NCI-H2081 treated with DMSO at 0.1 percent for 48 hours (cell line): ENCODE measurements at places on chromosomes 4 and X.

GRCh38 chr4:101019941-101020401 is 327.4 kb downstream of the PPP3CA start:
- no peak for DNase-seq

- DNase-seq: no peak
Measured at GRCh38 chr4:70903291-70903603, 1.1 kb downstream of the MOB1B start.

GRCh38 chr4:4670869-4671268 is 129.0 kb upstream of the STX18 start:
- DNase-seq: no peak

DNA sequence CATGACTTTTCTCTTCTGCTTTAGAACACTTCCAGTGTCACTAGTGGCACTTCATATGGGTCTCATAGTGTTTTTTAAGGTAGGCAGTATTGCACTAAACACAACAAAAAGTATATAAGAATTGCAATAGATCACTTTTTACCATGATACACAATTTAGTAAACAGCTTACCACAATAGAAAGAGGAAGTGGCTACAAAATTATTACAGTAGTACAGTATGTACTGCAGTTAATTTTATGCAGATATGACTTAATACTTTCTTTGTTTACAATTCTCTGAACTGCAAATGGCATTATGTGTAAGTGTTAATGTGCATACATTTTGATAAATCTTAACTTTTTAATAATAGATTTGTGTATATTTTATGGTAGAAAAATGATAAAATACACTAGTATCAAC is 157.3 kb downstream of the RRAGB start:
- DNase-seq: no peak

GRCh38 chr4:8665406-8666360 is 73.1 kb downstream of the CPZ start:
- no peak for DNase-seq

GRCh38 chr4:183840311-183840710 is 64.8 kb upstream of the STOX2 start:
- DNase-seq: peak; percentile 11

- DNase-seq: no peak
Measured at GRCh38 chr4:109164011-109164410, 138.4 kb downstream of the COL25A1 start.

- DNase-seq: peak; percentile 10
Measured at GRCh38 chr4:3461515-3462291, 1.4 kb upstream of the DOK7 start.

GRCh38 chrX:67717571-67717970 is 173.8 kb downstream of the AR start:
- no peak for DNase-seq
